ENCODE measurements at places on chromosomes 4 and X.
A peak's percentile ranks its signal among the peaks of the same experiment; 100 is the strongest.

DNA sequence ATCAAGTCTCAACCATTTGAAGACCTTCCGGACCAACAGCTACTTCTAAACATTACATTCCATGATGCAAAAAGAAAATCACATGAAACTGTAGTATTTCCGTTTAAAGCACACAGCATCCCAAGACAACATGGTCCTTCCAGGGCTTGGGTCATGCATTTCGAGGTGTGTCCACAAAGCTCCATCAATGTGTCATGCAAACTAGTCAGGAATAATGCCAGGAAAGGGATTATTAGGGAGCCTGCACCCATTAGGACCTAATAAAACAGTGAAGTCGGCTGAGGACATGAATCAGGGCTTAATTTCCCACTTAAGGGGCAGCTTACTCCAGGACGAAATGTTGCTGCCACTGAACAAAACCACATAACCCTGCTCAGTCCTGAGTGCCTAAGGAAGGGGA lies 177.9 kb downstream of the TSPAN5 start:
- DNase-seq, result no peak

DNA sequence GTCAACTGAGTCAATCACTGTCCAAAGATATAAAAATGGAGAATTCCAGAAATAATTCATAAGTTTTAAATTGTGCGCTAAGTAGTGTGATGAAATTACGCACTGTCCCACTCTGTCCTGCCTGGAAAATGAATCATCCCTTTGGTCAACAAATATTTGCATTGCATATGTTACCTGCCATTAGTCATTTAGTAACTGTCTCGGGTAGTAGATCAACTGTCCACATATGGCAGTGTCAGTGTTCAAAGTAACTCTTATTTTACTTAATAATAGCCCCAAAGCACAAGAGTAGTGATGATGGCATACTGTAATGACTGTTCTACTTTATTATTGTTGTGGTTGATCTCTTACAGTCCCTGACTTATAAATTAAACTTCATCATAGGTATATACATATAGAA lies 3.4 kb downstream of the YTHDC1 start:
- DNase-seq, result no peak

- DNase-seq, result no peak
These were observed 3.3 kb downstream of the SH3TC1 start for GRCh38 chr4:8202108-8203051.

GRCh38 chr4:75325318-75325979 lies 188.8 kb downstream of the RCHY1 start:
- DNase-seq, result no peak

DNA sequence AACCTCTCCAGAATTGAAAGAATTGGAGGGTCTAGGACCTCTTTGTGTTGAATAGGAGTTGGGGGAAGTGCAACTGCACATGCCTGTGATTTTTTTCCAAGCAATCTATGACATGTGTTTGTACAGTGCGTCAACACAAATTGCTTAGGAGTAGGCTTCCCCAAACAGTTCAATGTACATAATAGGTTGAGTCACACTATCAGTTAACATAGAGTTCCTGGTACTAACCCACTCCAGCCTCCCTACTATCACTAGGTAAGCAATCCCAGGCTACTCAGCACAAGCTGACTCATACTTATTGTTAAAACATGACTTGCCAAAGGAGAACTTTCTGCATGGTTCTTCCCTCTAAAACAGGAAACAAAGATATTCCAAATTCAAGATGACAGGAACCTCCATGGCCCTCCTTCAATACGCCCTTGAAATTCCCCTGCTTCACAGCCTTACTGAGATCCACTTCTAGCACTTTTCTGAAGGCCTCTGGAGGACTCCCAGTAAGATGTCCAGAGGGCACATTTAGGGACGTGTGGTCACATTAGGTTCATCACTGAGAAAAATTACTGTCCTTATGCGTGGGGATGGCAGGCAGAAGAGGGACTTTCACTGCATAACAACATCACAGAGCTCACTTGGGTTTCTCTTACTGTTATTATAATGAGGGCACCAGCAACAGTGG lies 8.4 kb upstream of the VSIG1 start:
- DNase-seq, result no peak

GRCh38 chr4:89820010-89820409 lies 17.0 kb downstream of the SNCA start:
- no peak for DNase-seq

DNA sequence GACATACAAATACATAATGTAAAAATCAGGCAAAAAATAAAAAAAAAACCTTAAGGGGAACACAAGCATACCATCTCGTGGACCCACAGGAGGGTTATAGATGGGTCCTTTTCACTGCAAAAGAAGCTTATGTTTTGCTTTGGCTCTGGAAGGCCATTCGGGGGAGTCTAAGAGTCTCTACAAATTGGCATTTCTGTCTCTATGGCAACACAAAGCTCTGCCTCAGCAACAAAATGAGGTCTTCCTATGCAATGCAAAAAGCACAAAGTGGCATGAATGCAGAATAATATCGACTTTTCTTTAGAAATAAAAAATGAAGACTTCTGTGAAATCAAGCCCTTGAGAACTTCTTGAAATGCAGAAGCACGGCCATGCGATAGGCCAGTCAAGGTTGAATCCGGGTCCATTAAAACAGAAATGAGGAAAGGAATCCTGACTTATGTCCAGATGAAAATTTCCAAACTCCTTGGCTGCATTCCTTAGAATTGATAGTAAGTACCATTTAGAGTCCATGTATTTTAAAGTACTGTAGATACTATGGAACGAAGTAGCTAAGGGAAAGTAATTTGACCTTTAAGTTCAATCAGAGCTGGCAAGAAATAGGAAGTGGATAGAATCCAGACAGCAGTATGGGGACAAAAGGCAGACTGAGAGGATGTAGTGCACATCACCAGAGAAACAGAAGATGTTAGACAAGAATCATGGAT lies 63.7 kb upstream of the PDLIM3 start:
- DNase-seq, result no peak

- no peak for DNase-seq
These were observed 44.8 kb upstream of the HMX1 start for GRCh38 chr4:8916351-8916885.

- DNase-seq, result no peak
These were observed 38.5 kb upstream of the STPG2 start for GRCh38 chr4:98181809-98182208.

GRCh38 chrX:122421434-122422121 lies 762.5 kb upstream of the GRIA3 start:
- no peak for DNase-seq

DNA sequence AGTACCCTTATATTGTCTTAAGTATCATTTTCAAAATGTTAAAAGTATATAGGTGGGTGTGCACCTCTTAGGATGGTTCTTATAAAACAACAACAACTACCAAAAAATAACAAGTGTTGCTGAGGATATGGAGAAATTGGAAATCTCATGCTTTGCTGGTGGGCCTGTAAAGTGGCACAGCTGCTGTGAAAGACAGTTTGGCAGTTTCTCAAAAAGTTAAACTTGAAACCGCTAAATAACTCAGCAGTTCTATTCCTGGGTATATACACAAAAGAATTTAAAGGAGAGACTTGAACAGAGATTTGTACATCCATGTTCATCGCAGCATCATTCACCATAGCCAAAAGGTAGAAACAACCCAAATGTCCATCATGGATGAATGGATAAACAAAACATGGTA lies 65.5 kb downstream of the HAND2 start:
- DNase-seq, result no peak

GRCh38 chr4:73596001-73596400 lies 24.2 kb downstream of the RASSF6 start:
- DNase-seq, result no peak

DNA sequence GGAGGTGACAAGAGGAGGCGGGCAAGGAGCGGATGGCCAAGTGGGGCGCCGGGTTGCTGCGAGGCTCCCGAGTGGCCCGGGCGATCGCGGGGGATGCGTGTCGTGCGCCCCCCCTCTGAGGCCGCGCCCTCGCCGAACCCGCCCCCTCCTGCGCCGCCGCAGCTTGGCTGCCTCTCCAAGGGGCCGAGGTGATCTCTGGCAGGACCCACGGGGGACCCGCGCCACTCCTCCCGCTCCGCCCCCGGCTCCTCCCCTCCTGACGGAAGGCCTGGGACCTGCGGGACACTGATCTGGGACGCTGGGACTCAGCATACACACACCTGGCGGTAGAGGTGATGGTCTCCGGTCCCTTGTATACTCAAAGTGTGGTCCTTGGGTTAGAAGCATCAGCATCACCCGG lies 21.9 kb upstream of the FAM47C start:
- DNase-seq, result no peak

DNA sequence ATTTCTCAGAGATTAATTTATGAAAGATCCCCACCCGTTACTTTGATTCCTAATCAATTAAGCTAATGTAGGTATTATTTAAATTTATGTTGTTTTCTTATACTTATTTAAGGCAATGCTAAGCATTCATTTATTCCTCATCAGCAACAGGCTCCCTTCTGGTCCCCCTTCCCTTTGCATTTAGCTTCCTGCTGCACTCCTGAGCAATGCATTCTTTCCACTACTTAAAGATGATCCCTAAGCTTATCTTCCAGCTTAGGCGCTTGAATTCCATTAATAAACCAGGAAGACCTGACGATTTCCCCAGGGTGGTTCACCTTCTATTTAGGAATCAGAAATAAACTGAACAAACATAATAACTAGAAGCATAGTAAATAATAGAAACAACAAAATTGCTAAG lies 1003.1 kb downstream of the FSTL5 start:
- DNase-seq, result no peak

GRCh38 chr4:173403051-173403450 lies 4.1 kb upstream of the SCRG1 start:
- DNase-seq, result no peak

- DNase-seq, result no peak
These were observed 760.6 kb upstream of the EPHA5 start for GRCh38 chr4:66430856-66431255.

DNA sequence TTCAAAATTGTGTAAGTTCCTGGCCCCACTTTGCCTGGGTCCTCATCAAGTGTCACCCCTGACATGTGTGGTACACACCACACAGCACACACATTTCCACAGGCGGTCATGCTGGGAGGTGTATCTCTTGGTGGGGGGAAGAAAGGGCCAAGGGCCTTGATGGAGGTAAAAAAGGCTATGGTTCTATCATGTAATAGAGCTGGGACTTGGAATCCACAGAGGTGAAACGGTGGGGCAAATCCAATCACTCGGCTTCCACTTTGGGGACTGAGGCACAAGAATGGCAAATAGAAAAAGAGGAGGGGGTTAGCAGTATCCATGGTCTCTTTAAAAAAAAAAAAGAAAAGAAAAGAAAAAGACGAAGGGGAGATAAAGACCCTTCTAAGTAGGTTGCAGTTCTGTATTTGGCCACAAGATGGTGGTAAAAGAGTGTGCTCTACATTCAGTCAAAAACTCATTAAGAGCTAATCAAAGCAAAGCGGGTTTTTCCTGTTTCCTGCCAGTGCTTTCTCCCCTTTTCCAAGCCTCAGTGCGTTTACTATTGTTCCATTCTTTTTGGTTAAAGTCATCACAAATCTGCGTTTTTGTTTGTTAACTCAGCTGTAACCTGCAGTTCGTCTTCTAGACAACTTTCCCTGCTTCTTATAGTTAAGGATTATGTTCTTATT lies 37.0 kb upstream of the ATP6AP2 start:
- DNase-seq, result peak; percentile 23

DNA sequence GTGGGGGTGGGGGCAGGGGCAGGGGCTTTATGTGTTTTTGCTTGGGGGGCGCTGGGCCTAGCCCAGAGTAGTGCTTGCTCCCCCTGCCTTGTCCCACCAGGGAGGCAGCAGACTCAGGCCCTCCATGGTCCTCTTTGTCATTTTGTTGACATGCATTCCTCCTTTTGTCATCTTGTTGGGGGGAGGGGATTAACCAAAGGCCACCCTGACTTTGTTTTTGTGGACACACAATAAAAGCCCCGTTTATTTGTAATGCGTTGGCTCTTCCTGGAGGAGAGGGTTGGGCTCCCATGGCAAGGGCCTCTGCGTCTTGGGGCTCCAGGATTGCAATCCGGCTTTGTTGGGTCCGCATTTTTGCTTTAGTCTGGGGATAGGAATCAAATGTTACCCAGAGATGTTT lies 2.2 kb downstream of the EMD start:
- no peak for DNase-seq

DNA sequence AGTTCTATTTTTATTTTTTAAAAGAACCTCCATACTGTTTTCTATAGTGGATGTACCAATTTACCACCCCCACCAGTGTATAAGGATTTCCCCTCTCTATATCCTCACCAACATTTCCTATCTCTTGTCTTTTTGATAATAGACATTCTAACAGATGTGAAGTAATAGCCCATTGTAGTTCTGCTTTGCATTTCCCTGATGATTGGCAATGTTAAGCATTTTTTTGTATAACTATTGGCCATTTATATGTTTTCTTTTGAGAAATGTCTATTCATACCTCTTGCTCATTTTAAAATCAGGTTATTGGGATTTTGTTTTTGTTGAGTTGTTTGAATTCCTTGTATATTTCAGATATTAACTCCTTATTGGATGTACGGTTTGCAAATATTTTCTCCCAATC lies 251.1 kb upstream of the HTR2C start:
- no peak for DNase-seq

GRCh38 chr4:53908661-53909078 lies 155.7 kb downstream of the CHIC2 start:
- DNase-seq, result no peak

DNA sequence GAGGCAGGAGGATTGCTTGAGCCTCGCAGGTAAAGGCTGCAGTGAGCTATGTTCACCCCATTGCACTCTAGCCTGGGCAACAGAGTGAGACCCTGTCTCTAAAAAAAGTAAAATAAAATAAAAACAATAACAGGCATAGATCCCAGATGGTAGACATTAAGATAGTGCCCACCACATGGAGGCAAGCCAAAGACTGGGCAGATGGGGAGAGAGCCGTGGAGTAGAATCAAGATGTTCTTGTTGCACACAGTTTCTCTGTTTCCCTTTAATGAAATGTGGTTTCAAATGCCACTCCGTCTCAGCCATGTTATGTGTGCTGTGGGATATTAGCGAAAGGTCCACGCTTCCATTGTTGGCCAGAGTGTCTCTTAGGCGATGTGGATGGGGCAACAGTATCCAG lies 63.8 kb upstream of the TBL1X start:
- DNase-seq, result no peak

DNA sequence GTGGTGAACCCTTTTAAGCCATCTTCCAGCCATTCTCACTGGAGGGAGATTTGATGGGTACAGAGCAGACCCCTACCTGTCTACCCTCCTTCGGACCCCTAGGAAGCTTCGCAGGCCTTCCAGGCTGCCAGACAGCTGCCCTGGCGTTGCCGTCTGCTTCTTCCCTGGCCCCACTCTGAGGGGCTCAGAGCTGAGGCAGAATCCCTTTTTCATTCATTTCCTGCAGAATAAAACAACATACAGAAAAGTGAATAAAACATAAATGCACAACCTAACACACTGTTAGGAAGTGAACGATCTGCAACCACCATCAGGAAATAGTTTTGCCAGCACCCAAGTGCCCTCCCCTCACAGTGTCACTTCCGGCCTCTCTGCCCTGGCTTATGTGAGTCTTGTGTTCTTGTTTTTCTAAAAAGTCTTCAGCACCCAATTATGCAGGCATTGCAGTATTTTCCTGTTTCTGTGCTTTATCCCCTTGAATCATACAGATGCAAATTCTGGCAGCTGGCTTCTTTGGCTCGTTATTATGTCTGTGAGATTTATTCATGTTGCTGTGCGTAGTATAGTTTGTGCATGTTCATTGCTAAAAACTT lies 5.6 kb upstream of the ADD1 start:
- DNase-seq, result peak; percentile 86

Measured in CD4-positive, alpha-beta T cell treated with Interleukin-6 at 100 ng/mL for 8 hours (primary cell).